ENCODE measurements at places on chromosomes 2 and 18. TPM values are rescaled to one million over a fixed set of nuclear protein-coding genes. Genes with fewer than 3 reads are reported as not detected.

EGR4 gene
- total RNA-seq = not detected

CGREF1 gene
- 3.7 TPM for total RNA-seq

DSC1 gene
- total RNA-seq = not detected

PROM2 gene
- 65.6 TPM for total RNA-seq

RAB27B gene
- 4.1 TPM for total RNA-seq

RAMP1 gene
- total RNA-seq = 8.8 TPM

DYSF gene
- total RNA-seq = 19.8 TPM

CCBE1 gene
- 2.2 TPM for total RNA-seq

GPR45 gene
- not detected for total RNA-seq

GPR39 gene
- total RNA-seq = 8.7 TPM

LIMS4 gene
- total RNA-seq = 2.9 TPM

CD8B gene
- total RNA-seq = 2.5 TPM

GRCh38 chr2:208798698-208799097 is 392.1 kb downstream of the PTH2R start:
- H3K27me3 ChIP-seq = no peaks in the 10 kb centered on the region
- no peaks in the 10 kb centered on the region for H3K4me1 ChIP-seq
- no peak overlapping the region for H3K4me3 ChIP-seq

- H3K4me3 ChIP-seq = no peak overlapping the region
- H3K27me3 ChIP-seq = no peaks in the 10 kb centered on the region
- no peaks in the 10 kb centered on the region for H3K36me3 ChIP-seq
- H3K4me1 ChIP-seq = no peaks in the 10 kb centered on the region
- no peak overlapping the region for H3K27ac ChIP-seq
These were observed 232.6 kb downstream of the EN1 start for GRCh38 chr2:118614841-118615271.

GRCh38 chr2:190842606-190843104 is 38.0 kb upstream of the GLS start:
- H3K27me3 ChIP-seq = no peaks in the 10 kb centered on the region
- H3K27ac ChIP-seq = no peak overlapping the region
- DNase-seq = no peak
- H3K4me3 ChIP-seq = no peak overlapping the region
- no peaks in the 10 kb centered on the region for H3K36me3 ChIP-seq

DNA sequence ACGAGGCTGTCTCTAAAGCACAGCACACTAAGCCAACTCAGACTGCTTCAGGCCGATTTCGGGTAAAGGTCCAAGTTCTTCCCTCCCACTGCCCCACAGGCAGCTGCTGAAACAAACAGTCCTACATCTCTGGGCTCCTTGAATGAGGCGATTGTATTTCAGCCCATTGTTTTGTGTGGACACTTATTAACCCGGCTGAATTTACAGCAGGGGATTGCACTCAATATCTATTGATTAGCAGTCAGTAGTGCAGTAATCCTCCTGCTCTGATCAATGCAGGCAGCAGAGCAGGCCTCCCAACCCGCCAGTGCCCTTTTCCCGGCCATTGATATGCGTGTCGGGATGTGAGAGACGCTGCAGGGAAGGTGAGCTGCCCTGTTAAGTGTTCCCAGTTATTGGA is 330.1 kb downstream of the CMPK2 start:
- H3K4me1 ChIP-seq = no peaks in the 10 kb centered on the region
- no peak for DNase-seq
- H3K4me3 ChIP-seq = no peak overlapping the region
- no peaks in the 10 kb centered on the region for H3K27me3 ChIP-seq

GRCh38 chr2:229572507-229573271 is 141.7 kb downstream of the DNER start:
- no peaks in the 10 kb centered on the region for H3K27me3 ChIP-seq
- H3K4me3 ChIP-seq = no peak overlapping the region
- H3K36me3 ChIP-seq = no peaks in the 10 kb centered on the region
- DNase-seq = no peak

- no peak overlapping the region for H3K4me3 ChIP-seq
- no peak overlapping the region for H3K27ac ChIP-seq
- no peaks in the 10 kb centered on the region for H3K27me3 ChIP-seq
These were observed 623.5 kb downstream of the DCC start for GRCh38 chr18:52963481-52963880.

- H3K27ac ChIP-seq = no peak overlapping the region
- DNase-seq = no peak
- no peak overlapping the region for H3K4me3 ChIP-seq
These were observed 740.7 kb downstream of the DPP10 start for GRCh38 chr2:115183144-115183543.

- no peaks in the 10 kb centered on the region for H3K27me3 ChIP-seq
- H3K4me1 ChIP-seq = no peaks in the 10 kb centered on the region
- H3K36me3 ChIP-seq = no peaks in the 10 kb centered on the region
- no peak overlapping the region for H3K27ac ChIP-seq
- no peak for DNase-seq
These were observed 132.3 kb upstream of the NETO1 start for GRCh38 chr18:72999971-73000607.

- no peaks in the 10 kb centered on the region for H3K4me1 ChIP-seq
- H3K4me3 ChIP-seq = no peak overlapping the region
- peak; percentile 16 for DNase-seq
- no peaks in the 10 kb centered on the region for H3K36me3 ChIP-seq
- no peak overlapping the region for H3K27ac ChIP-seq
These were observed 53.3 kb upstream of the TUBA3E start for GRCh38 chr2:130251535-130251872.

- H3K27ac ChIP-seq = peak overlapping the region; percentile 8
- H3K4me1 ChIP-seq = peaks cover 32% of the 10 kb centered on the region
- no peak overlapping the region for H3K4me3 ChIP-seq
- no peaks in the 10 kb centered on the region for H3K36me3 ChIP-seq
- no peaks in the 10 kb centered on the region for H3K27me3 ChIP-seq
These were observed 11.5 kb downstream of the ITGA6 start for GRCh38 chr2:172438741-172439508.

- no peaks in the 10 kb centered on the region for H3K4me1 ChIP-seq
- no peaks in the 10 kb centered on the region for H3K36me3 ChIP-seq
- DNase-seq = peak; percentile 54
These were observed 102.9 kb upstream of the SLC8A1 start for GRCh38 chr2:40554665-40555294.

DNA sequence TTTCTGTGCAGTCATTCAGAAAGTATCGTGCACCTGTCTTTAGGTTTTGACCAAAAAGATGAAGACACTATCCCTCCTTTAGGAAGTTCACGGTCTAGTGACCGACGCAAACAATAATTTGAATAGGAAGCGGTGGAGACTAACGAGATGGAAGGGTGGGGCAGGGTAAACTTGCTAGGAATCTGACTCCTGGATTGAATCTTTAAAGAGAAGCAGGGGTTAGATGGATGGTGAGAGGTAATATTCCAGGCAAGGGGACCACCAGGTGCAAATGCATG is 651 bp upstream of the TXNL1 start:
- no peaks in the 10 kb centered on the region for H3K27me3 ChIP-seq
- DNase-seq = no peak
- peaks cover 4% of the 10 kb centered on the region for H3K4me1 ChIP-seq
- H3K36me3 ChIP-seq = no peaks in the 10 kb centered on the region
- H3K4me3 ChIP-seq = peak overlapping the region; percentile 95
- peak overlapping the region; percentile 82 for H3K27ac ChIP-seq

- no peaks in the 10 kb centered on the region for H3K27me3 ChIP-seq
- no peak for DNase-seq
- H3K36me3 ChIP-seq = no peaks in the 10 kb centered on the region
- H3K4me3 ChIP-seq = no peak overlapping the region
- H3K4me1 ChIP-seq = no peaks in the 10 kb centered on the region
- no peak overlapping the region for H3K27ac ChIP-seq
These were observed 423.6 kb downstream of the ZNF521 start for GRCh38 chr18:24928301-24928878.

GRCh38 chr2:28895189-28895893 is 874 bp downstream of the WDR43 start:
- H3K27ac ChIP-seq = peak overlapping the region; percentile 51
- no peaks in the 10 kb centered on the region for H3K4me1 ChIP-seq
- no peaks in the 10 kb centered on the region for H3K36me3 ChIP-seq
- no peaks in the 10 kb centered on the region for H3K27me3 ChIP-seq
- peak overlapping the region; percentile 92 for H3K4me3 ChIP-seq

DNA sequence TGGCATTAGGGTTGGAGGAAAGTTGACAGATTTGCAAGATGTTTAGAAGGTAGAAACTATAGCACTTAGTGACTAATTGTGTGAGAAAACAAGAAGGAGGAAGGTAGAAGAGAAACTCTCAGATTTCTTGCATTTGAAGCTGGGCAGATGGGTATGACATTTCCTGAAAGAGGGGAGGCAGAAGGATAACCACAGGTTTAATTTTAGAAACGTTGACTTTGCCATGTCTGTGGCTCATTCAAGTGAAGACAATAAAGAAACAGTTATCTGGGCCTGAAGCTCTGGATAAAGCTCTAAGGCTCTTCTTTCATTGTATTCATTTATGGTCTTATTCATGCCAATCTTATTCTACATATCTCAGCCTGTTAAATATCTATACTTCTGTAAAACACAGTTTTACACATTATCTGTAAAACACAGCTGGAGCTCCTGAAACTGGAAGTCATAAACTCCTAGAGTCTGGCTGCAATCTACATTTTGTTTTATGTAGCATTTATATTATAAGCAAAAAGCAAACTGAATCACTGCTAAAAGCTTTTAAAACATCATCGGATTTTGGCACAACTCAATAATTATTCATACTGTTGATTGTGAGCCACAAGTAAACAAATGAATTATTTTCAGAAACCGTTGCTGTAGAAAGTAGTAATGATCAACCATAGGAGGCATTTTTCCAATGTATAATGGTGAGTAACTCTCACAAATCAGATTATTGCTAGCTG is 138.5 kb downstream of the RIT2 start:
- DNase-seq = no peak
- H3K4me3 ChIP-seq = no peak overlapping the region
- H3K27ac ChIP-seq = no peak overlapping the region
- no peaks in the 10 kb centered on the region for H3K27me3 ChIP-seq
- H3K4me1 ChIP-seq = no peaks in the 10 kb centered on the region

DNA sequence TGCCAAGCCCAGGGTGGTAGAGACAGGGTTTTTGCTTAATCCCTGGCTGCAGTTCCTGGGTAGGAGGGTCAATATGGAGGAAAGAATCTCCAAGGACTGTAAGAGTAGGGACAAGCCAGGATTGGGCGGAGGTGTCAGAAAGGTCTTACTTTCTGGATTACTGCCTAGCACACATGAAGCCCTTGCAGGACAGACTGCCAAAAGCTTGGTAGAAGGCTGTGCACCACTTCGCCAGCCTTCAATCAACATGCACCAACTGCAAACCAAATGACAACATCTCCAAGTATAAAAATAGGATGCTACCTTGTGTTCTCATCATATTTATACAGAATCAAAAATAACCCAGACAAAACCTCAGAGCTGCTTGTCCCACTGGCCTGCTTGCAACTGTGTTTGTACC is 3.7 kb downstream of the ZNF142 start:
- H3K4me1 ChIP-seq = peaks cover 11% of the 10 kb centered on the region
- no peak overlapping the region for H3K27ac ChIP-seq
- DNase-seq = no peak
- no peak overlapping the region for H3K4me3 ChIP-seq
- H3K27me3 ChIP-seq = no peaks in the 10 kb centered on the region

GRCh38 chr2:45964223-45964841 is 312.9 kb downstream of the PRKCE start:
- H3K4me3 ChIP-seq = no peak overlapping the region
- peak overlapping the region; percentile 3 for H3K27ac ChIP-seq
- H3K27me3 ChIP-seq = no peaks in the 10 kb centered on the region
- DNase-seq = peak; percentile 93

DNA sequence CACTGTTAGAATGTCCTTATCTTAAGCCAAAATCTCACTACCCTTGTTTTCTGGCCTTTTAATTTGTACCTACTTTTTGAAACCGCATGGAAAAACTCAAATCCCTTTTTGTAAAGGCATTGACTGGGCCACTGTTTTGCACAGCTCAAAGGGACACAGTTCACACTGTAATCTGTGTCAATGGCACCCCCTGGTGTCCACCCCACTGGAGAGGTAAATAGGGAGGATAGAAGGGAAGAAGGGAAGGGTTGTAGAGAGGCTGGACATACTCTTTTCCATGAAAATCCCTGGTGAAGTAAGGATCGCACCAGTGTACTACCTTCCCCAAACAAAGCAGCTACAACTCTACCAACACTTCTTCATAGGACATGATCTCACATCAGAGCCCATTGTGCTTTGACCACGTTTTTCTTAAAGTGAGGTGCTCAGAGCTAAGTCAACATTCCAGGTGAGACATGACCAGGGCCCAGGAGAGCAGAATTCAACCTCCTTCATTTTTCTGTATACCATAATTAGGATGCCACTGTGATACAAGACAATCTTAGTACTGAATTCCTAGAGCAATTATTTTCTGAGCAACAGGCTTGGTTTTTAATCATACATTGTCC is 92.4 kb upstream of the RMDN2 start:
- H3K4me1 ChIP-seq = no peaks in the 10 kb centered on the region
- no peaks in the 10 kb centered on the region for H3K27me3 ChIP-seq
- DNase-seq = peak; percentile 87
- no peak overlapping the region for H3K27ac ChIP-seq
- H3K36me3 ChIP-seq = no peaks in the 10 kb centered on the region

DNA sequence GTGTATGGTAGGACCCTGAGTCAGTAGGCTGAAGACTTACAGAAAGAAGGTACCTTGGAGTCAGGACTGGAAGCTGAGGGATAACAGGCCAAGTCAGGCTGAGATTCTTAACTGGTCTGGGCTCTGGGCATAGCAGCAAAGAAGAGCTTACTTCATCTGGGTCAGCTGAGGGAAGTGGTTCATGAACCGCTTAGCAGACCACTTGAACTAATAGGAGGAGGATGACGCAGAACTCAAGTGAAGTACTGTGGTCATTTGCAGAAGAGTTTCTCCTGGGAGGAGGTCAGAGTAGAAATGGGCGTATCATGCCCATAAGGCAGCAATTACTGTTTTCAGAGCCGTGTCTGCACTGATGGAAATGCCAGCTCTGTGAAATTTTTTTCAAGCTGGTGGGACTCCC is 164.5 kb downstream of the LCLAT1 start:
- H3K4me1 ChIP-seq = peaks cover 2% of the 10 kb centered on the region
- no peaks in the 10 kb centered on the region for H3K27me3 ChIP-seq
- no peak overlapping the region for H3K4me3 ChIP-seq
- H3K27ac ChIP-seq = no peak overlapping the region

- DNase-seq = no peak
- H3K27ac ChIP-seq = no peak overlapping the region
- peaks cover 42% of the 10 kb centered on the region for H3K4me1 ChIP-seq
- peaks cover 10% of the 10 kb centered on the region for H3K36me3 ChIP-seq
These were observed 12.1 kb downstream of the GALNT14 start for GRCh38 chr2:31125918-31126695.

- H3K27me3 ChIP-seq = no peaks in the 10 kb centered on the region
- no peaks in the 10 kb centered on the region for H3K4me1 ChIP-seq
- DNase-seq = no peak
- no peaks in the 10 kb centered on the region for H3K36me3 ChIP-seq
- H3K27ac ChIP-seq = no peak overlapping the region
These were observed 36.6 kb downstream of the DIPK1C start for GRCh38 chr18:74420481-74420880.

DNA sequence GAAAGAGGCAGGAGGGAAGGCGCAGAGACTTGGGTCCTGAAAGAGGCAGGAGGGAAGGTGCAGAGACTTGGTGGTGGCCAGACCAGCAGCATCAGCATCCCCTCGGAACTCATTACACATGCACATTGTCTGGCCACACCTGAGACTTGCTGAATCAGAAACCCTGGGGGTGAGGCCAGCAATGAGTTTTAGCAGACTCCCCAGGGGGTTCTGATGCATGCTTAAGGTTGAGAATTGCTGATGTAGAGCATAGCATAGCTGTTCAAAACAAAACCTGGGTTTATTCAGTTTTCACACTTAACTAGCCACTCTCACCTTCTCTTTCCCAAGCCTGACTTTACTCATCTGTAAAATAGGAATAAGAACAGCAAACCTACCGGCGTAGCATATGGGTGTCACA is 122.9 kb downstream of the MRO start:
- H3K36me3 ChIP-seq = no peaks in the 10 kb centered on the region
- H3K27ac ChIP-seq = no peak overlapping the region
- no peak overlapping the region for H3K4me3 ChIP-seq
- DNase-seq = no peak
- no peaks in the 10 kb centered on the region for H3K27me3 ChIP-seq

Measured in kidney (tissue), 22 donors.